Activated naive CD4-positive, alpha-beta T cell treated with Interleukin-2 at 50 U/mL for 16 hours (primary cell): ENCODE measurements at places on chromosomes 1 and 21.

DNA sequence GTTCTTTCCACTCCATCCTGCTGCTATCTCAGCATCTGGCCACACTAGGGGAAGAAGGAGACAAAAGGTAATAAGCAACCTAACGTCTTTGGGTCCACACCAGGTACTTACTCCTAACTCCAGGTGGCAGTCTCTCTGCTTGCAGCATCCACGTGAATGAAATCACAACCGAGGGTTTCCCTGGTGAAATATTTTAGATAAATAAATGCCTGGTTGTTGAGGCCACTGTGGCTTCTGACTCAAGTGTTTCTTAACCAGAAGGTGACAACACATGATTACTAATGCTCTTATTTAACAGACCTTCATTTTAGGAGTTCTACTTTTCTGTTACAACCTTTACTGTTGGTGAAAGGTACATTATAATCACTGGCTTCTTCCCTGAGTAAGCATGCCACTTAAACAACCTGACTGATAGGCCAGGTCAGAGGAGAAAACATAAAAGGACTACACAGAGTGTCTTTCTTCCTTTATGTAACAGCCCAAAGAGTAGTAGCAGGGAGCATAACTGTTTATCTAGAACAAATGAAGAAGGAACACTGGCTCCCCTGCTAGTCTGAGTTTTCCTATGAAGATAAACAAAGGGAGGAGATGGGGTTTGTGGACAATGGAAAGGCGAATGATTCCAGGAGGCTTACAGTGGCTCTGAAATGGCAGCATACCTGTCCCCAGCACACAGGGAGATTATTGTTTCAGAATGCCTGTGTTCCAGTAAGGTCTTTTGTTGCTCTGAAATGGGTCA is 59.9 kb downstream of the SYT6 start:
- DNase-seq = no peak

- no peak for DNase-seq
Observed at GRCh38 chr1:179781962-179782361, 38.9 kb downstream of the FAM163A start.

DNA sequence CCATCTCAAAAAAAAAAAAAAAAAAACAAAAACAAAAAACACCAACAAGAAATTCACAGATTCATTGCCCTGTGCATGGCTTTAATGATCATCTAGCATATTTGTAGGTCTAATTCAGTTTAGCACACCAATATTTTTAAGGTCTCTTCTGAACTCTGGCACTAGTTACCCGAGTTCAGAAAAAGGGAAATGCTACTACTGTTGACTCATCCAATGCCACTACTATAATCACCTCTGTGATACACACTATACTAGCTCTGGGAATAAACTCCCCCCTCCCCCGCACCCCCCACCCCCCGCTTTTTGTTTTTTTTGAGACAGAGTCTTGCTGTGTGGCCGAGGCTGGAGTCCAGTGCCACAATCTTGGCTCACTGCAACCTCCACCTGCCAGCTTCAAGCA is 55.6 kb downstream of the FBXO42 start:
- no peak for DNase-seq

- DNase-seq = peak; percentile 17
Observed at GRCh38 chr1:6185635-6186382, 5.7 kb upstream of the CHD5 start.

DNA sequence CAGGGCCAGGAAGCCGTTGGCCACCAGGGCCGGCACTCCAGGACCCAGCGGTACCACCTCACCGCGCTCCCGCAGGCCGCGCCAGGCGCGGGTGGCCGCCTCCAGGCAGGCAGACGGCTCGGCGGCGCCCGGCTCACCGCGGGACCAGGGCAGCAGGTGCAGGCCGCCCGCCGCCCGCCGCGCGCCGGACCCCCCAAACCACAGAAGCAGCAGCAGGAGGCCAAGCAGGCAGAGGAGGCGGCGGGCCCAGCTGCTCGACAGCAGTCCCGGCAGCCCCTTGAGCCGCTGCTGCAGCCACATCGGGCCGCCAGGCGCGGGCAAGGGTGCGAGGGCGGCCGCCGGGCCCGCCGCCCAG is 312 bp downstream of the KIAA2013 start:
- DNase-seq = no peak

- DNase-seq = no peak
Observed at GRCh38 chr21:32991361-32991760, 34.4 kb upstream of the OLIG2 start.

- DNase-seq = no peak
Observed at GRCh38 chr1:24107462-24108138, 4.3 kb downstream of the MYOM3 start.

DNA sequence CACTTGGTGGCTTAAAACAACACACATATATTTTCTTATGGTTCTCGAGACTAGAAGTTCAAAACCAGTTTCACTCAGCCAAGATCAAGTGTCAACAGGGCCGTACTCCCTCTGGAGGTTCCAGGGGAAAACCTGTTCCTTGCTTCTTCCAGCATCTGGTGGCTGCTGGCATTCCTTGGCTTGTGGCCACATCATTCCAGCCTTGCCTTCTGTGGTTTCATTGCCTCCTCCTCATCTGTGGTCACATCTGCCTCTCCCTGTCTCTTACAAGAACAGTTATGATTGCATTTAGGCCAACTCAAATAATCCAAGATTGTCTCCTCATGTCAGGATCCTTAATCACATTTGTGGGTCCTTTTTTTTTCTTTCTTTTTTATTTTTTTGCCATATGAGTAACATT is 240.7 kb upstream of the HOOK1 start:
- DNase-seq = no peak

DNA sequence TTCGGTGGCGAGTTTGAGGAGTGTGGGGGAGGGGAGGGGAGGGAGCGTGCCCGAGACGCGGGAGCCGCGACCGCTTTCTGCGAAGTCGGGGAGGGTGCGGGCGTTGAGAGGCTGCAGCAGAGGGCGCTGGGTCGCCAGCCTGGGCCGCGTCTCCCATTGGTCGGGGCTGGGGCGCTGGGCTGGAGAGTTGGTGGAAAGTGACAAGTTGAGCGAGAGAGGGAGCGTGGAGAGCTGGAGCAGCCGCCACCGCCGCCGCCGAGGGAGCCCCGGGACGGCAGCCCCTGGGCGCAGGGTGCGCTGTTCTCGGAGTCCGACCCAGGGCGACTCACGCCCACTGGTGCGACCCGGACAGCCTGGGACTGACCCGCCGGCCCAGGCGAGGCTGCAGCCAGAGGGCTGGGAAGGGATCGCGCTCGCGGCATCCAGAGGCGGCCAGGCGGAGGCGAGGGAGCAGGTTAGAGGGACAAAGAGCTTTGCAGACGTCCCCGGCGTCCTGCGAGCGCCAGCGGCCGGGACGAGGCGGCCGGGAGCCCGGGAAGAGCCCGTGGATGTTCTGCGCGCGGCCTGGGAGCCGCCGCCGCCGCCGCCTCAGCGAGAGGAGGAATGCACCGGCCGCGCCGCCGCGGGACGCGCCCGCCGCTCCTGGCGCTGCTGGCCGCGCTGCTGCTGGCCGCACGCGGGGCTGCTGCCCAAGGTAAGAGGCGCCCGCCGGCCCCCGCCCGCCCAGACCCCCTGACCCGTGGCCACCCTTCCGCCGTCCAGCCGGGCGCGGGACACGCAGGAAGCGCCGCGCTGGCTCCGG is at the start of gene ROR1:
Gene ROR1 (plus strand): TSS at position 203 of the 802 bp plus-strand sequence.
- peak; percentile 34 for DNase-seq

GRCh38 chr21:41564871-41565274 is 56.9 kb upstream of the TMPRSS2 start:
- peak; percentile 6 for DNase-seq

GRCh38 chr1:170807432-170807831 is 127.9 kb upstream of the MROH9 start:
- no peak for DNase-seq

DNA sequence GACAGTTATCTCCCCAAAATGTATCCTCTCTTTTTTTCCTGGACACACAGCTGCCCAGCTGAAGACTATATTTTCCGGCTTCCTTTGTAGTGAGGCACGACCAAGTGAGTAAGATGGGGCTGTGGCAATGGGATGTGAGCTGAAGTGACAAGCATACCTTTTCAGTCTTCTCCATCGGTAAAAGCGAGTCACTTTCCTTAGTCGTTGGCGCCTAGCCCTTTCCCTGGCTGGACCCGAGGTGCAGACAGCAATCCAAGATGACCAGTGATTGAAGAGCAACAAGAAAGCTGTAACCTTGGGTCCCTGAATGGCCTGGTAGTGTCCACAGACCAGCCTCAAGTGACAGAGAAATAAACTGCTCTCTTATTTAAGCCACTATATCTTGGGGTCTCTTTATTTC is 155.2 kb downstream of the NR5A2 start:
- DNase-seq = no peak

- no peak for DNase-seq
Observed at GRCh38 chr1:11746795-11747487, 11.0 kb downstream of the AGTRAP start.

DNA sequence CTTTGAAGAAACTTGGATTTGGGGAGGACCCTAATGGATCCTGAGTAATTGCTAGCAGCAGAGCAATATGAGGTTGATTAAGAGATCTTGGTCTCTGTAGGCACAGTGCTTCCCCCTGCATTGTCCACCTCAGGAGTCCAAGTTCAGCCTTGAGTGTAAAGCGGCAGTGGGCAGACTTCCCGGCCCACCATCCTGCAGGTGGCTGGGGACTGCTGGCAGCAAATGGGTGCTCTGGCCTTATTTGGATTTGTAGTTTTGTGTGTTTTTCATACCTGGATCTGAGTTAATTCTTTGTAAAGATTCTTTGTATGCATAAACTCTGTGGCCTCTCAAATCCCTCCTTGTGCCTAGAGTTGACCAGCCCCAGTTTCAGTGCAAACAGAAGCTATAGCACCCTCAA is 7.6 kb downstream of the BARHL2 start:
- no peak for DNase-seq

GRCh38 chr1:76238094-76238628 is 163.6 kb downstream of the ST6GALNAC3 start:
- no peak for DNase-seq

GRCh38 chr1:7587108-7587772 is 183.9 kb upstream of the VAMP3 start:
- no peak for DNase-seq

- DNase-seq = no peak
Observed at GRCh38 chr1:42324398-42325013, 10.5 kb downstream of the FOXJ3 start.
